Brain microvascular endothelial cell (primary cell): ENCODE measurements at places on chromosomes 4 and X.

DNA sequence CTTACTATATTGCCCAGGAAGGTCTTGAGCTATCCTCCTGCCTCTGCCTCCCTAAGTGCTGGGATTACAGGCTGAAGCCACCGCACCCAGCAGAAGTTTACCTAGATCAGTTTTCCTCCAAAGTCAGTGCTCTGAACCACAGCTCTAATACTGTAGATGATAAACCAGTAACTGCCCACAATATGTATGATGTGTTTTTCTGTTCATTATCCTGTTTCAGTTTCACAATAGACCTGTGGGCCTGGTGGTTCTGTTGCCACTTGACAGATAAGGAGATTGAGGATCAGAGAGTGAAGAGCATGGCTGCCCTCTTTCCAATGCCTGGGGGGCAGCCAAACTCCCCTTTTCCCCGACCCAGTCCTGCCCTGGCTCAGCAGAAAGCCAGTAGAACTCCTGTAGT, 87.0 kb downstream of the EFNB1 start:
- no peak for DNase-seq

DNA sequence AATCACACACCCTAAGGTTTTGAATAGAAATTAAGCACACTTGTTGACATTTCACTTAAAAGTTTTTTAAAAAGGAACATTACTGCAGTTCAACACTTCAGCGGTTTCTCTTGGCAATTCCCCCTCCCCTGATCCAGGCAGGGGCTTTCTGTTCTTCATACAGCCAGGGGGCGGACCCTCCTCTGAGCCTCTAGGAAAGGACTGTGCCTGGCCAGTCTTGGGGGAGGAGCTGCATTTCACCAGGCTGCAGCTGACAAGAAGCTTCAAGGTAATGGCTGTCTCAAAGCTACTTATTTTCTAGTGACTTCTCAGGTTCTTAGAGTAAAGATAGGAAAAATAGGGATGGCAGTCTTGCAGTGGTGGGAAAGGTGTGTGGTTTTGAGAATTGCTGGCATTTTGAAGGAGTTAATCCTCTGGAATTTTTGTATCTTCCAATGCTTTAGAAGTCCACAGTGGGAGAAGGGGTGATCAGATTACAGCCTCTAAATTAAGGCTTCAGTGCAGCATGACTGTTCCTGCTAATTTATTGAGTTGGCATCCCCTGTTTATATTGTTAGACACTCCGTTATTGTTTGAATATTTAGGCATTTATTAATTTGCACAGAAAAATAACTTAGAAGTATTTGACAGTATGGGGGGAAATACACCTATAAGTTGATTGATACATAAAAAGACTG, 33.5 kb downstream of the PWWP3B start:
- no peak for DNase-seq

GRCh38 chrX:79259073-79259689, 108.0 kb downstream of the ITM2A start:
- DNase-seq, result no peak

- peak; percentile 48 for DNase-seq
Measured at GRCh38 chrX:40996886-40997530, 88.2 kb upstream of the USP9X start.

DNA sequence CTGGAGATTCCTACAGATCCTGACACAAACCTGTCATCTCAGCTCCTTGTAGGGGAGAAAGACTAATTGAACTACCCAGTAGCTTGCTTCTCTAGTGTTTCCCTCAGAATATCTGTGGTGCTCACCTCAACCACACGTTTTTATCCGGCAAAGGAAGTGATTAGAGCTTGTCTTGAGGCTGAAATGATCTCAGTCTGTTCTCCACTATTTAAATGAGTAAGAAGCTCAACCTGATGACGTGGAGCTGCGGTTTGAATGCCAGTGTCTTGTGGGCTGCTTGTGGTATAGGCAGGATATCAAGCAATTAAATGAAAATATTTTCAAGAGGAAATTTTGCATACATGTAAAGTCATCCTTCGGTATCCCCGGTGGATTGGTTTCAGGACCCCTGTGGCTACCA, 270.2 kb downstream of the TLL1 start:
- peak; percentile 7 for DNase-seq

DNA sequence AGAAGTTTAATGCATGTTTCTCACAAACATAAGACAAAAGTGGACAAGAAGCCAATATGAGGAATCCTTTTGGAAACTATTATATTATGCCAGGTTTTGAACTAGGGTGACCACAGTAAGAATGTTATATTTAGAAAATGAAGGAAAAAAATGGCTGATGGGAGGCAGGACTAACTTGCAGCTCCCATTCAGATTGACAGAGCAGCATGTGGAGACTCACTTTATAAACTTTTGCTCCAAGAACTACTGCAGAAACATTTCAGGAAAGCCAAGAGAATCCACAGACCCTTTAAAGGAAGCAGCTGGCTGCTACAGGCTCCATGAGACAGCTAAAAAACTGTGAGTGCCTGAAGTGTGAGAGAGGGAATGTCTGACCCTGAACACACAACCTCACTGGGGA, 738.6 kb upstream of the GRIA3 start:
- DNase-seq, result no peak

DNA sequence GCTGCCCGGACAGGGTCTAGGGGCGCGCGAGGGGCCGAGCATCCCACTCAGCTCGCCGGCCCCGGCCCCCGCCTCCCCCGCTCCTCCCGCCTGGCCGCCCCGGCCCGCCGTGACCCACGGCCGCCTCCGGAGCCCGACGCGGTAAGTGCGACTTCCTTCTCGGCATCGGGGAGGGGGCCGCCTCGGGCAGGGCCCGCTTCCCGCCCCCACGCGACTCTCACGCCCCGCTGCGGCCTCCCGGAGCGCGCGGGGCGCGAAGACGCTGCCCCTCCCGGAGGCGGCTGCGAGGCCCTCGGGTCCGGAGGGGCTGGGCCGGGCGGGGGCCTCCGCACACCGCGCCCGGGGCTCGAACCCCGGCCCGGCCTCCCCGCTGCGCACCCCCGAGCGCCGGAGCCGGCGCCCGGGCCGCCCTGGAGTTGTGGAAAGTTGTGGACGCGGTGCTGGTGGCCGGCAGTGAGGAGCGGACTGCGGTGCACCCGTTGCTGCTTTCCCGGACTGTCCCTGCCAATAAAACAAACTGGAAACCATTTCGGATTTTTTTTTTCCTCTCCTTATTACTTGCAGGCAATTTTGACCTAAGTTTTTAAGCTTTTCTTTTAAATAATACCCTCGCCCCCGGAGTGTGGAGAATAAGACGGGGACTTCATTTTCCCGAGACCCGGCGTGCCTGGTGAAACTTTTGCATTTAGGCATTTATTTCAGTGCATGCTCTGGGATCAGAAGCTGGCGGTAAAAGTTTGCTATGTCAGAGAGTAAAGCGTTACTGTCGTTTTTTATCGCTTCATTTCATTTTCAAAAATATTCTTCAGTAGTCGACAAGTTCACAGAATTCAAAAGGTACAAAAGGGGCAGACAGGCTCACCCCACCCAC, 13.0 kb upstream of the TMEM156 start:
- no peak for DNase-seq

DNA sequence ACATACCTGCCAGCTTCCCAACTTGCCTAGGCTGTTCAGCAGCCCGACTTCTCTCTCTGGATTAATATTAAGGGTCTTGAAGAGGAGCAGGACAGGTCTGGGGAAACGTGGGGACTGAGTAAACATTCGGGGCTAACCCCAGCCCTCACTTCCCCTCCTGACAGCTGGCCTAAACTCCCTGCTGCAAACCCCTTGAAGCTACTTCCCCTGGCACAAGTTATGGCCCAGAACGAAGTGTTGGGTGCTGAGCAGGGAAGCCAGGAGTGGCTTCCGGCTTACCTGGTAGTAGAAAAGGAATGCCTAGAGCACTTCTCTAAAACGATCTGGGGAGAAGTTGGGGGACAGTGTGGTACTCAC, 200.0 kb downstream of the BCOR start:
- DNase-seq, result no peak

DNA sequence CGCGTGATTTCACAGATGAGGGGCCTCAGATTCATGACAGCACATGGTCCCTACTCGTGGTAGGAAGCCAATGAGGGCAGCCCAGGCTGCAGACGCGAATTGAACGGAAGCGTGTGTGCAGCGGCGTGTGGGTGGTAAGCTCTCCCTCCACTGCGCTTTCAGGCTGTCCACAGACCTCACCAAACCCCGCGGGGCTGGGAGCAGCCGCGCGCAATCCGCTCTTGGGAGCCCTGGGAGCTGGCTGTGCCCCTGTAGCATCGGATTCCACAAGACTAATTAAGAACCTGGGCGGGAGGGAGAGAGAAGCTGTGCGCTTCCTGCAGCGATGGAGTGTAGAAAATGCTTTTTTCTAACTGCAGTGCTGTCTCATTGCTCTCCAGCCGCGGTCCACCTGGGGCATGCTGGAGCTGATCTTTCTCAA, 134.9 kb downstream of the STOX2 start:
- no peak for DNase-seq

DNA sequence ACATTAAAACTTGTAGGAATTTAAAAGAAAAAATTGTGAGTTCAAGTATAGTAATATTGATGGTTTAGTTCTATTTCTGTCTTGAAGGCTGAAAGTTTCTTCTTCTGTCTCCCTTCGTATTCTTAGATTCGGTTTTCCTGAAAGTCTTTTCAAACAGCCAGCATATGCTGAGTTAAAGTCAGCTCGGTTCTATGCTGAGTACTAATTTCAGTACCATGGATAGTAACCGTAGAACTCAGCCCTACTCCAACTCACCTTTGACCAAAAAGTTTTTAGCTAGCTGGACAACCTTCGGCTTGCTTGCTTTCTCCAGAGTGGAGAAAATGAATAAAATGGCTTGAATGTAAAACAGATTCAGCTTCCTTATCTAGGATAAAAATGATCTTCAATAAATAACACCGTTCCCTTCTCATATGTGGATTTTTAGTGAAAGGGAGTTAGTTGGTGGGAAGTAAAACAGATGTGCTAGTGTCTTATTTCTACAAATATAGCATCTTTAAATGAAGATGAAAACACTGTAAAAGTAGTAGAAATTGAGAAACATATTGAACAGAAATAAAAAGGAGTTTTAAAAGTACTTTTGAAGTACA, 5.2 kb downstream of the POU4F2 start:
- DNase-seq, result no peak

- DNase-seq, result peak; percentile 34
Measured at GRCh38 chrX:132615391-132616131, 126.7 kb upstream of the MBNL3 start.

DNA sequence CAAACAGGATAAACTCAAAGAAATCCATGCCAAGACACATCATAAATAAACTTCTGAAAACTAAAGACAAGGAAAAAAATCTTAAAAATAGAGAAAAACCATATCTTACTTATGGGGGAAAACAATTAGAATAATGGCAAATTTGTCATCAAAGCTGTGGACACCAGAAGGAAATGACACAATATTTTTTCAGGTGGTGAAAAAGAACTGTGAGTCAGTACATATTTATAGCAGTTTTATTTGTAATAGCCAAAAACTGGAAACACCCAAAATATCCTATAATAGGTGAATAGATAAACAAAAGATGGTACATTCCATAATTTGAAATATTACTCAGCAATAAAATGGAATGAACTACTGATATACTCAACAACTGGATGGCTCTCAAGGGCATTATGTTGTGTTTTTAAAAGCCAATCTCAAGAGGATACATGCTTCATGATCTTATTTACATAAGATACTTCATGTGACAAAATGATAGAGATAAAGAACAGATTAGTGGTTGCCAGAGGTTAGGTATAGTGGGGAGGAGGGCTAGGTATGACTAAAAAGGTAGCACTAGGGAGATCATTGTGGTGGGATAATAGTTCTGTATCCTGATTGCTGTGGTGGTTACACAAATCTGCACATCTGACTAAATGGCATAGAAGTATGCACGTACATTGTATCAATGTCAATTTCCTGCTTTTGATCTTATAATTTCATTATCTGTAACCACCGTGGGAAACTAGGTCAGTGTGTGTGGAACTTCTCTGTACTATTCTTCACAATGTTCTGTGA, 191.9 kb downstream of the PPP1R2C start:
- no peak for DNase-seq

- peak; percentile 50 for DNase-seq
Measured at GRCh38 chr4:122819708-122820449, 6.8 kb upstream of the FGF2 start.

GRCh38 chr4:6568689-6569332, 6.2 kb upstream of the MAN2B2 start:
- peak; percentile 85 for DNase-seq

- peak; percentile 44 for DNase-seq
Measured at GRCh38 chr4:26183017-26183416, 137.8 kb upstream of the RBPJ start.

GRCh38 chrX:150546711-150547153, 21.7 kb upstream of the MTM1 start:
- no peak for DNase-seq

- DNase-seq, result no peak
Measured at GRCh38 chr4:11420327-11420726, 8.4 kb downstream of the HS3ST1 start.

DNA sequence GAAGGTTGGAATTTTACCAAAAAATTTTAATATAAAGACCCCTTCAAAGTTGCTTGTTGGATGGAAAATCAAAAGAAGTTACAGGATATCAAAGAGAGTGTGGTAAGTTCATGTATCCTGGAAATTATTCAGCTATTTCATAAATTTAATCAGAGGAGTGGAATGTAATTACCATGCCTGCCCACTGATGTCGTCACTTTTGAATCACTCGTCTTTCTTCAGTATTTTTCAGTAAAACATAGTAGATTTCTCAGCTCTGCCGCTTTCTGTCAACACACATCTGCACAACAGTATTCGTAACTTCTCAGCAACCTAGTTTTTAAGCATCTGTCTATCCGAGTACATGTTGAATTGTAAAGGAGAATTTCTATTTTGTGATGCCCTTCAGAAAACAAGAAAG, 2163.0 kb upstream of the AGA start:
- DNase-seq, result peak; percentile 33

- peak; percentile 14 for DNase-seq
Measured at GRCh38 chr4:15130441-15130840, 128.2 kb downstream of the CPEB2 start.

DNA sequence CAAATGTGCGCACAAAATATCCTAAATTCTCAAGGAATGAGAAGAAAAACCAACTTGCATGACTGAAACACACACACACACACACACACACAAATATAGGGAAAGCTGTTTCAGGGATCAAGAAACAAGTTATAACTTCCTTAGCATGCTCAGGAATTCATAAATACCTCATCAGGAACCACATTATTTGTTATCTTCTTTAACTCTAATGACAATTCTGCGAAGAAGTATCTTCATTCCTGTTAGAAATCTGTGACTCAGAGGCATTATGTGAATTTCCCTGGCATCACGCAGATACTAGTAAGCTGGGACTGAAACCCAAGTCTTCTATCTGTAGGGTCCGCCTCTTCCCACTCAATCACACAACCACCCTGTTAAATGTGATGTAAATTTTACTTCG, 30.3 kb downstream of the TMPRSS11A start:
- no peak for DNase-seq

GRCh38 chrX:140432346-140433175, 72.3 kb downstream of the SOX3 start:
- DNase-seq, result no peak
